ENCODE measurements at places on chromosomes 13 and 19. TPM values are rescaled to one million over a fixed set of nuclear protein-coding genes. Genes with fewer than 3 reads are reported as not detected.

DNA sequence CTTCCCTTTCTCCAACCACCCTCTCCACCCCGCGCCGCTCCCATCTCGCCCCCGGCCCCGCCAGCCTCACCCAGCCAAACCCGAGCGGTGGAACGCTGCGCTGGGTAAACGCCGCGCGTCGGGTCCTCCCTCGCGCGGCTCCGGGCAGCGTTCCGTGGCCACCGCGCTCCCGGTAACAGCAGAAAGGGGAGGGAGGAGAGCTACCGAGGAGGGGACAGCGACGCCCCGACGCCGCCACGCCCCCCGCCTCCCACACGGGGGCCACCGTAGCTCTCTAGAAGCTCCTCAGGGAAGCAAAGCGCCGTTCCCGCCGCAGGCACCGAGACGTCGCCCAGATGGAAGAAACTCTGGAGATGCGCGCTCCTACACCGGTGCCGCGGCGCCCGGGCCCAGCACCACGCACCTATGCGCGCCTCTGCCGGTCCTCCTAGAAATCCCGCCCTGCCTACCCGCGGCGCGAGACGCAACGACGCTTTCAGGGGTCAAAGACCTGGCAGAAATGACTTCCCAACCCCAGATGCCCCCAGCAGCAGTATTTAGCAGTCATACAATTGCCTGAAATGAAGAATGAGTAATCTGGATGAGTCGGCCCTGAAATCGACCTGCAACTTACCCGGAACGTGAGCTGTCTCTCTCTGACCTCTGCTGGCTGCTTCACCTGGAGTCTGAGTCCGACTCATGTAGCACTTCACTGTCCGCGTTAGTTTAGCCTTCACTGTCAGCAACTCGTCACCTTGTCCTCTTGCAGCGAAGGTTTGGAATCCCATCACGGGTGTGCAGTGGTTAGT is at the start of gene RUBCNL:
RUBCNL (minus strand) TSS at position 189 of the 788 bp plus-strand sequence. CDS start 14,777 bp downstream, outside the sequence.
- peak; percentile 72 for DNase-seq

The CGB5 gene
- not detected for total RNA-seq

- no peak for DNase-seq
Measured at GRCh38 chr19:16581971-16582343, 9.7 kb upstream of the SLC35E1 start.

The ZNF763 gene
- 9.8 TPM for total RNA-seq

- no peak for DNase-seq
Measured at GRCh38 chr13:110154410-110154933, 152.5 kb downstream of the COL4A1 start.

The ZNF66 gene
- total RNA-seq, result 5.8 TPM

DNA sequence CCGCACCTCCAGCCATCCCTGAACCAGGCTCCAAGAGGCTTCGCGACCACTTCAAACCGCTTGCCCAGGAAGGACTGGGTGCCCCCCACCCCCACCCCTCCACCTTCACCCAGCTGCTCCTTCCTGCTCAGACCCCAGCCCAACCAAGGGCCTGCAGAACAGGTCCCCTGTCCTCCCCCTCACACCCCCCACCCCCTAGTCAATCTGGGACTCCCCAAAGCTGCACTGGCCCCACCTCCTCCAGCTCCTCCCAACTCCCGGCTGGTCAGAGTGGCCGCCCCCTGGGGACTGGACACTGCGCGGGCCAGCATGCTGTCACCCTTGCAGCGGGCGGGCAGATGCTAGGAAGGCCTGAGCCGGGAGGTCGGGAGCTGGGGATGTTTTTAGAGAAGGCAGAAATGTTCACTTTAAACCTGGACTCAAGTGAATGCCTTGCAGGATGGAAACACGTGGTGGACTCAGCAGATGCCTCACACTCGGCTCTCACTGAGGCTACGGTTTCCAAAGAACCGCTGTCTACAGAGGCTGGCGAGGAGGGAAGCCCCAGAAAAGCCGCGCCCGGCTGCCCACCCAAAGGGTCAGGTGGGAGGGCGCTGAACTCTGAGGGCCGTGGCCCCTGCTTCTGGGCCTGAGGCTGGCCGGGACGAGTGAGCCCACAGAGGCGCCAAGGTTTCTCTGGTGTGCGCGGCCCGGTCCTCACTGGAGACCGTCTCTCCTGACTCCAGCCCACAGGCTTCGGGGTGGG is 8.0 kb downstream of the RPL36 start:
- no peak for DNase-seq

DNA sequence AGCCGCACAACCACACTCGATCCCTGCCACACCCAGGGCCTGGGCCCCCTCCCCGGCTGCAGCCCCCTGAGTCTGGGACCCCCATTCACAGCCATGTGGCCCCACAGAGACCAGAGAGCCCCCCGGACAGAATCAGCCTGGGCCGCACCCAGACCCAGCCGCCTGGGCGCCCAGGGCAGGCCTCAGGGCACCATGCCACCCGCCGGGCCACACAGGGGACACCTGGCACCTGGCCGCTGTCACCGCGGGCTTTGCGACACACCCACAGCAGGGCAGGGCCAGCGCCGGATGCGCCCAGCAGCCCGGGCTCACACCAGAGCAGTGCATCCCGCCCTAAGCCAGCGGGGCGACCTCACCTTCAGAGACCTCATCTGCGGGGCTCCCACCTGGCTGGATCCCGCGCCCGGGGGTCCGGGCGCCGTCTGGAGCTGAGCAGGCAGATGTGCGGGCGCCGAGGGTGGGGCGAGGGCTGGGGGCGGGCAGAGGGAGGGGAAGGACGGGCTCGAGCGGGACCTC is 443 bp downstream of the TBXA2R start:
- no peak for DNase-seq

The TMEM161A gene
- 23.9 TPM for total RNA-seq

The ZNF813 gene
- 5.1 TPM for total RNA-seq

The SELENOV gene
- total RNA-seq, result not detected

DNA sequence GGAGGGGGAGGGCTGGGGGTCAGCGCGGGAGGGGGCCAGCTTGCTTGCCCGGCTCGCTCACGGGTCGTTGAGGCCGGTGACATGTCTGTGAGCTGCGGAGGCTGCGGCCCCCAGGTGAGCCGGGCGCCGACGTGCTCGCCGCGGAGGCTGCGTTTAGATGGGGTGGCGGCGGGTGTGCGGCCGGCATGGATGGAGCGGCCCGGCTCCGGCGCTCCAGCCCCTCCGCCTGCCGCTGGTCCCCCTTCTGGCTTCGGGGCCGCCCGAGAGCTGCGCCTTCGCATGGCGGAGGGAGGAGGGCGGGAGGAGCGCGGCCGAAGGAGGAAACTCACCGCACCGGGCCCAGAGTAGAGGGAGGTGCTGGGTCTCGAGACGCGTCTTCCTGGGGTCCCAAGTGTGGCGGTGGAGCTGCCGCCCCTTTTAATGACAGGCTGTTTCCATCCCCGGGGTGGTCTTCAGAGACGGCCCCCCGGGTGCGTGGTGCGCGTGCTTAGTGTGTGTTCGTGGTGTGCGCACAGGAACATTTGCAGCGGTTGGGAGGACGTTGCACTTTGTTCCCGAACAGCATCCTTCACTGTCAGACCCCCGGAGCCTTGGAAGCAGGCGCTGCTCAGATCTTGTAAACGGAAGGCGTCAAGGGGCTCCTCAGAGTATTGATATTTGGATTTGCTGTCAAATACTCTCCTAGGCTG is at the start of gene AKAP11:
AKAP11 (plus strand) TSS at position 38 of the 689 bp plus-strand sequence. CDS start 14,197 bp downstream, outside the sequence.
- peak; percentile 90 for DNase-seq

DNA sequence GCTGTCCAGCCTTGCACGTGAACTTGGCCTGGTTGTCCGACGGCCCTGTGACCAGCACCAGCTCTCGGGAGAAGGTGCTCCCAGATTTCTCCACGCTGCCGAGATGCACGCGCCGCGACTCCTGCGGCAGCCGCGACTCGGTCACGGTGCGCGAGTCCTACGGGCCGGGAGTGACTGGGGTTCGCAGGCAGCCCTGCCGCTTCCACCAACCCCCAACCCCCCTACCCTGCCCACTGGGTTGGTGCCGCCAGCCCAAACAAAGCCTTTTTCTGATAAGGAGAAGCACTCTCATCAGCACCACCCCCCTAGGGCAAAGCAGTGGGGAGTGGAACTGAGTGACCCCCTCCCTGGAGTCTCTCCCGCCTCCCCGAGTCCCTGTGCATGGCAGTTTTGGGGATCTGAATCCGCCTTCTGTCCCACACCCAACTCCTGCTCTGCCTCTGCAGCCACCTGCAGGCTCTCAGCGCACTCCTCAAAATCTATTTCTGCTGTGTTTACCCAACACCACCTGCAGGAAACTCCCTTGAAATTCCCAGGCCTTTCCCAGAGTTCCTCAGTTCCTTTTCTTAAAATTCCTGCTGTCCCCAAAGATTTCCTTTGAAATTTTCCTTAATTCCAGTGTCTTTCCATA is 6.2 kb downstream of the NPHS1 start:
- DNase-seq, result no peak

The CATSPERD gene
- not detected for total RNA-seq

The CGB8 gene
- not detected for total RNA-seq

The CEACAM1 gene
- 33.1 TPM for total RNA-seq

GRCh38 chr19:38402623-38402966 is 298 bp upstream of the FAM98C start:
- DNase-seq, result no peak

The ADGRE3 gene
- total RNA-seq, result 0.25 TPM

Data from kidney (tissue), 22 donors.